ENCODE measurements at places on chromosomes 7 and 10. TPM values are rescaled to one million over a fixed set of nuclear protein-coding genes. Genes with fewer than 3 reads are reported as not detected.
A peak's percentile ranks its signal among the peaks of the same experiment; 100 is the strongest.

DNA sequence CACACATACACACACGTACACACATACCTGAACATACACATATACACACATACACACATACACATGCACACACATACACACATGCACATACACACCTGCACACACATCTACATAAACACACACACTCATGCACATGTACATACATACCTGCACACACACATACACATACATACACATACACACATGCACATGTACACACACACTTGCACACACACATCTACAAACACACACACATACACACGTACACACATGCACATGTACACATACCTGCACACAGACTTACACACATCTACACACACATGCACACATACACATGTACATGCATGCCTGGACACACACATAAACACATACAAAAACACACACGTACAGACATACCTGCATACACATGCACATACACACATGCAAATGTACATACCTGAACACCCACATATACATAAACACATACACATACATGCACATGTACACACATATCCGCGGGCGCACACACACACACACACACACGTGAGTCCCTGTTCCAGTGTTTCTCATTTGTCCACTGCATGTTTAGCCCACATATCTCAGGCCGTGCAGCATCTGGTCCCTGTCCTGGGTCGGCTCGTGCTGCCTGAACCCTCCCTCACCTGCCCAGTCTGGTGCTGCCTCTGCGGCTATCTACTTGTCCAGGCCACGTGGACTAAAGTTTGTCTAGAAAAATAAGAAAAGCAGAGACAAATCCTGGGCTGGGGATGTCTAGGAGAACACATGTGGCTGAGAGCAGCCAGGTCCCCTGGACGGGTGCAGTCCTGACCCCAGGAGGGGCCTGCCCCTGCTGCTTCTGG is 238.7 kb downstream of the TCERG1L start:
- peak; percentile 58 for DNase-seq

- DNase-seq = no peak
These were observed 12.2 kb downstream of the GSAP start for GRCh38 chr7:77403957-77404356.

Gene HOXA1
- total RNA-seq = not detected

Gene IL6
- total RNA-seq = 0.60 TPM

- DNase-seq = no peak
These were observed 14.5 kb downstream of the PSAP start for GRCh38 chr10:71836596-71836974.

- no peak for DNase-seq
These were observed 59.6 kb upstream of the C1GALT1 start for GRCh38 chr7:7122701-7123281.

- DNase-seq = no peak
These were observed 374.3 kb downstream of the GRID1 start for GRCh38 chr10:85992324-85992723.

Gene C10orf53
- not detected for total RNA-seq

Gene GDF2
- not detected for total RNA-seq

Gene SLC26A3
- total RNA-seq = not detected

DNA sequence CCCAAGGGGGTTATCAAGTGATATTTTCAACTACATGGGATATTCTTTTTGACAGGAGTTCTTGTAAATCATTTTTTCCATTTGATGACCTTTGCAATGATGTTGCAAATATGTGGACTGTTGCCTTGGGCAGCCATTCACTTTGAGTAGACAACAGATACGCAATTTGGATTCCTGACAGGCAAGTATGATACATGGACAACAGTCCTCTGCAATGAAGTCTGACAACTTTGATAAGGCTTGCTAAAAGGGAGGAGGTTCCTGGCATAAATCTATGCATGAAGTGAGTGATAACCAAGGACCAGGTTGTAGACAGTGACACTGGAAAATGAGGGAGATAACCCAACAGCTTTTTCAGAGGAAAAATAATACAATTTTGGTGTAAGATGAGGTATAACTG is 17.7 kb downstream of the LRRD1 start:
- no peak for DNase-seq

DNA sequence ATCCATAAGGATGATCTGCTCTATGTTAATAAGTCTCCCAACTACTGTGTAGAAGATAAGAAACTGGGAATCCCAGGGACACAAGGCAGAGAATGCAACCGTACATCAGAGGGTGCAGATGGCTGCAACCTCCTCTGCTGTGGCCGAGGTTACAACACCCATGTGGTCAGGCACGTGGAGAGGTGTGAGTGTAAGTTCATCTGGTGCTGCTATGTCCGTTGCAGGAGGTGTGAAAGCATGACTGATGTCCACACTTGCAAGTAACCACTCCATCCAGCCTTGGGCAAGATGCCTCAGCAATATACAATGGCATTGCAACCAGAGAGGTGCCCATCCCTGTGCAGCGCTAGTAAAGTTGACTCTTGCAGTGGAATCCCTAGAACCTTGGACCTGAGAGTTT is 10.3 kb downstream of the WNT16 start:
- DNase-seq = no peak

Gene LRRTM3
- not detected for total RNA-seq

GRCh38 chr7:121026159-121026558 is 37.6 kb downstream of the CPED1 start:
- DNase-seq = no peak

DNA sequence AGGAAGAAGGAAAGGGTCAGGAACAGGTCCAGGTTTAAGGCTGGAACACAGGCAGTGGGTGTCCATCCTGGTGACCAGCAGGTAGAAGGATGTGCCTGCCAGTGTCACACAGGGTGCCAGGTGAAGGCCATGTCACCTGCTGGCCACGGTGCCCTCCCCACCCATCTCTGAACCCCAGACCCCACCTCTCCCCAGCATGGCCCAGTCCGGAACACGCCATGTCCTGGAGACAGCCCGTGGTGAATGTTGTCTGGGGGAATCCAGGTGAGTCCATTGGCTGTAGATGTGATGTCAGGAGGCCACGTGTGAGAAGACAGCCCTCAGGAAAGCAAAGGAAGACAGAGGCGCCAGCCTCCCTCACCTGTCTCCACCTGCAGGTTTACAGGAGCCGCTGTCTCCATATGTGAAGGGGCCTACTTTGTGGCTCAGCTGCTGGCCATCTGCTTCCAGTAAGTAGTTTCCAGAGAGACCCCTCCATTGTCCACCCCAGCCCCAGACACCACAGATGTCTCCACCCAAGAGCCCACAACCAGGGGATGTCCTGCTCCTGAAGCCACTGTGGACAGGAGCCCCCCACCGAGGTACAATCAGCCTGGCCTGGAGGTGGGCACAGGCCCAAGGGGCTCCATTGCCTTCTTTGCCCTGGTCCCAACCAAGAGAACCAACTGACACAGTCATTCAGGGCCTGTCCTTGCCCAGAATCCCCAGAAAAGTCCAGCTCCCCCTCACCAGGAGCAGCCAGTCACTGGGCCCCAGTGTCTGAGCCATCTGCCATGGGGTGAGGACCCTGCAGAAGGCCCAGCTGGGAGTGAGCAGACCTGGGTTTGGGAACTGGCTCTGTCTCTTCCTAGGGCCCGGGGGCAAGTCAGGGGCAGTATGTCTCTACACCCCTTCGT is 20.7 kb downstream of the TMEM72 start:
- DNase-seq = no peak

DNA sequence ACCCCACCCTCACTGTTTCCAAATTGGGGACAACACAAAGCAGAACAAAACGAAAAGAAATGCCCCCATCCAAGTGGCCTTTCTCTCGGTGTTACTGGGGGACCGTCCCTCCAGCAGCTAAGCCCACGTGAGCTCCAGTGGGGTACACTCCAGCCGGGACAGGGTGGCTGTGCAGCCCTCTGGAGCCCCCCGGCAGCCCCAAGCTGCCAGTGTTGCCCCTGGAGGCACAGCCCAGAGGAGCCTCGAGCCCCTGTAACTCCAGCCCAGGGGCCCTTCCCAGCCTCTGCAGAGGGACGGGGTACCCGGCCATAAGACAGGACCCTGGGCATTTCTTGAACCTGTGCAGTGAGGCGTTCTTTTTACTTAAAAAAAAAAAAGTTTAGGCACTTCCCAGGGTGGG is 124.5 kb upstream of the KCTD7 start:
- no peak for DNase-seq

GRCh38 chr10:114402871-114403540 is 1.3 kb downstream of the AFAP1L2 start:
- DNase-seq = no peak

DNA sequence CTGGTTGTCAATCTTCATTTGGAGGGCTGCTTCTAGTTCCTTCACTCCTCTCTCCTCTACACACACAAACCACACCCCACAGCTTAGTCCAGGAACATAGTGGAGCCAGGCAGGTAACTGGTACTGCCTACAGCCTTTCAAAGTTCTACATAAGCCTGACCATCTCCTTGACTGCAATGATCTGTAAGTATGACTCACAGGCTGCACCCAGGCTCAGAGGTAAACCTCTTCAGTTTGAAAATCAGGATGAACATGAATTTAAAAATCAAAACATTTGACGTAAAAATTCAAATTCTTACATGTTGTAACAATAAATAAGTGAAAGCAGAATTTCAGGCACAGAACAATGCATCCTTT is 68.7 kb upstream of the C10orf120 start:
- no peak for DNase-seq

DNA sequence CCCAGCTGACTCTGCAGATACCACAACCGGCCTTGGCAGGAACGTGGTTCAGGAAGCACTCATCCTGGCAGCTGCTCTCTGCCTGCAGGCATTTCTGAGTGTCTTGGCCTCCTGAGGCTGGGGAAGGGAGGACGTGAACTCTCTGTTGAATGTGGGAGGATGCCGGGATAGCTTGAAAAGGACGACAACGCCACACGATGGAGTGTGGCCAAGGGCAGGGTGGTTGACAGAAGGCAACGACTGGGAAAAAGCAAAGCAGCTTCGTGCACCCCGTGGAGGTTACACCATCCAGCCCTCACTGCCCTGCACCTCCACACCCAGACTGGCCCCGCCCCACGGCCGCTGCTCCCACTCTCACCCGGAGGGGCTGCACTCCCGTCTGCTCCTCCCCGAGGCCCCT is 466.1 kb upstream of the FOXK1 start:
- peak; percentile 35 for DNase-seq

- no peak for DNase-seq
These were observed 41.6 kb downstream of the OAT start for GRCh38 chr10:124377101-124377500.

DNA sequence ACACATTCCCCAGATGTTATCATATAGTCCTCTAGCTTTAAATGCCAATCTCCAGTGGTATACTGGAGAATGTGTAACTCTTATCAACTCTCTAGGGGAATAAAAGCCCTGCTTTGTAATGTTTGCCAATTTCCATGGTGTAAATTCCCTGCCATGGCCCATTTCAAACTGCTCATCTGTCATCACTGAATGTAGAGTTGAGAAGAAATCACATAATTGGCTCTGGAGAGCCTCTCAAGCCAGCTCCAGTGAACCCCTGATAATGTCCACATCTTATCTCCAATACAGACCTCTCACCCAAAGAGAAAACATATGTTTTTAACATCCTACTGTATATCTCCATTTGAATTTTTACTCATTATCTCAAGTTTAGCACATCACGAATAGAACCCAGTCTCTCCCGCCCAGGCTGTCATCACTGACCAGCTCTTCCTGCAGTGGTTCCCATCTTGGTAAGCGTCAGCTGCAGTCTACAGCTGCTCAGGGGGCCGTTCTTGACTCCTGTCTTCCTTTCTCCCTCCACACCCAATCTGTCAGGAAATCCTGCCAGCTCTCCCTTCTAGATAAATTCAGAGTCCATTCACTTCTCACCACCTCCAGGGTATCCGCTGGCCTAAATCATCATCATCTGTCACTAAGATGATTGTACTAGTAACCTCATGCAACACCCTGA is 332.4 kb downstream of the FRMD4A start:
- DNase-seq = no peak

- DNase-seq = no peak
These were observed 164.7 kb downstream of the PRKG1 start for GRCh38 chr10:51239006-51239405.

GRCh38 chr7:20194343-20194995 is 22.7 kb downstream of the MACC1 start:
- DNase-seq = no peak

Gene COL17A1
- total RNA-seq = 0.43 TPM

DNA sequence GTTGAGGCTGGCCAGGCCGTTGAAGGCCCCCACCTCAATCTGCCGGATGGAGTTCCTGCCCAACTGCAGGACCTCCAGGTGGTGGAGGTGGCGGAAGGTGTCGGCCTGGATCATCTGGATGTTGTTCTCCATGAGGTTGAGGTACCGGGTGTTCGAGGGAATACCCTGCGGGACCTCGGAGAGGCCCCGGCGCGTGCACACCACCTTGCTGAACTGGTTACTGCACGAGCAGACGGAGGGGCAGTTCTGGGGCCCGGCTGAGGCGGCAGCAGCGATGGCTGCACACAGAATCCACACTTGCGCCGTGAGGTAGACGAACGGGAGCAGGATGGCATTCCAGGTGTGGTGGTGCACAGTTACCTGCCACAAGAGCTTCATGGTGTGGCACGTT is 979 bp downstream of the LRRC4 start:
- DNase-seq = no peak

DNA sequence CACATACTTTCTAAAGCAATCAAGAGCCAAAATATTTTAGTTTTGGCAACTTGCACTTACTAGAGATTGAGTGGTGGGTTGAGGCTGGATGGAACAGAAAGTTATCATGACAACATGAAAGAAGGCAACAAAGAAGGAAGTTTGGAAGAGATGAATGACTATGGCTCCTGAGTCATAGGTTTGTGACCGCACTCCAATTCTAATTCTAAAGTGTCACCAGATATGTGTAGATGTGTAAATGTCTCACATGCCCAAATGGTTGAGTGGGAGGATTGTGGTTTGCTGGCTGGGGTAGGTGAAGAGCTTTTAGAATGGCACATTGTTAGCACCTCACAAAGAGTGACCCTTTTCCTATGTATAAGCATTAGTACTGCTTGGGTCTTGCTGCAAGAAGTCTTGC is 20.2 kb downstream of the TAS2R16 start:
- no peak for DNase-seq

GRCh38 chr10:27360581-27361172 is 120.1 kb upstream of the ACBD5 start:
- peak; percentile 80 for DNase-seq

DNA sequence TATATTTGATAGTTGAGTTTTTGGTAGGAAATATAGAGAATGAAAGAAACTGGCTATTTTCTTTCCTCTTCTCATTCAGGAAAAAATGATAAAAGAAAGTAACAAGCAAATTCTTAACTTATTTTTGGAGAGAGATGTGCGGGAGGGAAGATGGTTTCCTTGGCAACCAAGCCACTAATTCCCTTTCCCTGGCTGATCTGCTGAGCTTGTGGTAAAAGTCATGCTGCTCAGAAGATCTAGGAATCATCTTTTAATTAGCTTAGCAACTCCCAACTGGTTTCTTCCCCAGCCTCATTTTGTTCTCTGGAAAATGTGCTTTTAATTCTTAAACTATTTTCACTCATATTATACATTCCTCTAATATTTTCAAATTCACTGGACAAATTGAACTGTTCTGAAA is 11.8 kb downstream of the UROS start:
- no peak for DNase-seq

GRCh38 chr7:4024806-4025205 is 657.3 kb upstream of the FOXK1 start:
- no peak for DNase-seq

All from Right ventricle myocardium inferior (tissue), 1 donor.